ENCODE measurements at places on chromosomes 1 and 21.

DNA sequence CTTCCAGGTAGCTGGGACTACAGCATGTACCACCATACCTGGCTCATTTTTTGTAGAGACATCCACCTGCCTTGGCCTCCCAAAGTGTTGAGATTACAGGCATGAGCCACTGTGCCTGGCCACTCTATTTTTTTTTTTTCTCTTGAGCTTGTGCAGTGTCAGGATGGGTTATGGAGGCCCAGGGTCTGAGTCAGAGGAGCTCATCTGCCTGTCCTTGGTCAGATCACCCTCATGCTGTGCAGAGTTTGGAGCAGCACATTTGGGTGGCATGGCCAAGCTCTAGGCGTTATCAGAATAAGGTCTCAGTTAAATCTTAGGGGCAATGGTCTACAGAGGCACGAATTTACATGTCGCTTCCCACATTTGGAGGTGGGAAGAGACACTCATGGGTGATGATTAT lies 16.9 kb downstream of the METTL13 start:
- DNase-seq = no peak

DNA sequence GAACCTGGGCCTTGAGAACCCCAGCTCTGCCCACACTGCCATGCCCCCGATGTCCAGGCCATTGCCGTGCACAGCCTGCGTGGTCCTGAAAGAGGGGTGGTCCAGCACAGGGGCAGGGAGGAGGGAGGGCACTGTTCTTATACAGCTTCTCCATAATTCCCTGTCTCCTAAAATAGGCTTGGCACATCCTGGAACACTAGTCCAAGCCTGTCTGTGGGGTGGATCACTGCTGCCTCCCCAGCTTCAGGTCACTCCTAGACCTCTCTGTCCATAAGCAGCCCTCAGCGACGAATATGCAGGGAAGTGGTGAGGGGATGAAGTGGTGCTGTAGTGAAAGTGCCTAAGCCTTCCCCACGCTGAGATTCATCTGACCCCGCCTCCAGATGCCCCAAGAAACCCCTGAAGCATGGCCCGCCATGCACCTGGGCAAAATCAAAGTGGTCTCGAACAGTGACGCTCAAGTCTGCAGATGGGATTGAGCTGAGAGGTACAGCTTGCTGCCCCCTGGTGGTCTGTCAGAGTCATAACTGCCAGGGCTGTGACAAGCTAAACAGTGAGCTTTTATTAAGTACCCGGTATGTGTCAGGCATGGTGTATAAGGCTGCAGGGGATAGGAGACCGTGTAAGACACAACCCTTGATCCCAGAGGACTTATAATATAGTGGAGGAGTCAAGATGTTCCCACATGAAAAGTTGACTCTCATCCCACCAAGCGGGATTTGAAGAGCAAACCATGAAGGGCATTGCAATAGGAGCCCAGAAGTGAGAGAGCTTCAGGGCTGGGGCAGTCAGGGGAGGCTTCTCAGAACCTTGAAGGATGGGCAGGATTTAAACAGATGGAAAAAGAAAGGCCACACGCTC lies 66.6 kb downstream of the FAM163A start:
- DNase-seq = peak; percentile 20

DNA sequence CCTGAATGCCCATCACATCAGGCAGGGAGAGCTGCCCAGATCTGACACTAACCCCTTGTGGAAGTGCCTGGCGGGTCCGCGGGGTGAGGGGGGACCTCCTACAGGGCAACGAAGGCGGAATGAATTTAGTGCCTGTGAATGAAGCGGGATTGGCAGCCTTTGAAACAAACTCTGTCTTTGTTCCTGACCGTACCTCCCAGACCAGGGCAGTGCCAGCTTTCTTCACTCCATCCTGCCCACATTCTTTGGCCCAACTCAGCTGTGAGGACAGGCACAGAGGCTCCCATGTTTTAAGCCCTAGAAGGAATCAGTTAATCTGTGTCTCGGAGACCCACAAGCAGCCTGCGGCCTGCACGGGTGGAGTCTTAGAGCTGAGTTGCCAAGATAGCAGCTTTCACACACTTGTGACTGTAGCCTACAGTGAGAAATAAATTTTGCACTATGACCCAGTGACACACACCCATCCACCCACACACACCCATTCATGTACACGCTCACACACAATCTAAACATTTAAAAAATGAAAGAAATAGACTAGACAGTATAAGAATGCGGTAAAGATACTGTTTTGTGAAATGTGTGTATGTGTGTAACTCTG lies 60.1 kb upstream of the USP24 start:
- peak; percentile 38 for DNase-seq

DNA sequence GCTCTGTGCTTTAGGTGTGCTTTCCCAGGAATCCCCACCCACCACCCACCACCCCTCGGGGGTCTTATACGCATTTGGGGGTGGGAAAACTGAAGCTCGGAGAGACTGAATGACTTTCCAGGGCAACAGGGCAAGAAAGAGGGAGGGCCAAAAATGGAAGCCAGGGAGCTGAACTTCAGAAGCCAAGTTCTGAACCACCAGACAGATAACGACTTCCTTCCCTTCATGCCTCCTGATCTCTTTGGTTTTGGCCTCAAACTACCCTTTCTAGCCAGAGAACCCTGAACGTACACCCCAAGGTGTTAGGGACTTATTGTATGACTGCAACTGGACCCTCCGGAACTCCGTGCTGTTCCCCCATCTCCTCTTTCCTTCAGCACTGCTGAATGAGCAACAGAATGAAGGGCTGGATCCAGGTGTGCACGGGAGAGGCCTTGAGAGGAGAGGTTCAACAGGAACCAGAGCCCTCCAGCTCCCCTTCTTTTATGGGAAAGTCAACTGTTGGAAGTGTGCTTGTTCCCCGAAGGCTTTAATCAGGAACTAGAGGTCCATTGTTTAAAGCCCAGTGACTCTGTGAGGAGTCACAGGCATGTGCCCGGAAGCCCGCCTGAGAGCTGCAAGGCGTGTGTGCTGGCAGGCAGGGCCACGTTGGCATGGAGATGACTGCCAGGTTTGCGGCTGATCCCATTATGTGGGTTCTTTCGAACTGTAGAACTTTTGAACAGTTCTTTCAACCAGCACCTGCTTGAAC lies 3.1 kb downstream of the BACE2 start:
- no peak for DNase-seq

DNA sequence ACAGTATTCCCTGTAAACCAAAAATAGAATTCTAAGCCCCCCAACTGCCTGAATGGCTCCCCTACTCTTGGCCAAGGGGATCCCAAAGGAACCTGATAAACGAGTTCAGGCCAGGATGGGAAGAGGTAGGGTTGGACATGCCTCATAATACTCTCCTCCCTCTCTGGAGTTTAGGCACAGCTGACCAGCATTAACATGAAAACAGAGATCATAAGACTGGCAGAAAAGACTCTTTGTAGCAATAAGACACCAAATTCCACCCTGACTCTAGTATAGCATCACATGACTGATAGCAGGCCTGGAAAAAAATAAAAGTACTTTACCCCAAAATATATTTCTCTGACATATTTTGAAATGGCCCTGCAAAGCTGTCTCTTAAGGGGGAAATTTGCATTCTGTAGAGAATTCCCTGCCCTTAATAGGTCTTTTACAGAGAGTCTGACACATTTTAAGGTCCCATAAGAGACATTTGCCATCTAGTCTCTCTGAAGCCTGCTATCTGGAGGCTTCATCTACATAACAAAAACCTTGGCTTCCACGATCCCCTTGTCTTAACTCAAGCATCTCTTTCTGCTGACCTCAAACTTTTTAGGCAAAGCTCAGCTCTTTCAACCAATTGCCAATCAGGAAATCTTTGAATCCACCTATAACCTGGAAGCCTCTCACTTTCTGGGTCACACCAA lies 55.9 kb downstream of the SIK1 start:
- no peak for DNase-seq

DNA sequence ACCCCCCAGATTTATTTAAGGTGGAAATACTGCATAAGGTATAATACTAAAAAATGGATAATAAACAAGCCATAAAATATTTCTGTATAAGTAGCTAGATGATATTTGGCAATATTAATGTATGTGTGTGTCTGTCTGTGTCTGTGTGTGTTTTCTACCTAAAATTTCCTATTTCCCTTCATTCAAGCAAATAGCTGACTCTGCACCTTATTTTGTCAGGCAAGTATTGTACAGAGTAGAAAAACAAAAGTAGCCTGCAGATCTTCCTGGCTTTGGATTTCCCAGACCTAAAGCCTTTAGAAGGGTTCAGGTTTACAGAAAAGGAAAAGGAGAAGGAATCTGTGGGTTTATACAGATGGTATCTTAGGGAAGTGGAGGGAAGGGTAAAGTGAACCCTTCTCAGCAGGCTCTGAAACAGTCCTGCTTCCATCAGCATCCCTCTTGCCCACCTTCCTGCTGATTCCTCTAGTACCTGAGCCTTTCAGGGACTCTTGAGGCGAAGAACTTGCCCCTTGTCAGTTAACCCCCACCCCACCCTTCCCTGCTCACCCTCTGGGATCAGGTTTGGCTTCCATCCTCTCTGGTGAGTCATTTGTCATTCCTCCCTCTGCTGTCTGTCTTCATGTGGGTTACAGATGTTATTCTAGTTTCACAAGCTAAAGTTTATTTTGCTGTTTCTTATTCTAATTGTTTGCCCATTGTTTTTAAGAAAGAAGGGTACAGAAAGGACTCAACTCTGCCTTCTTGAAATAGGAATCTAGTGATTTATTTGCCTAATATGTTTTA lies 21.7 kb upstream of the RGS16 start:
- no peak for DNase-seq

GRCh38 chr1:168628807-168629206 lies 52.4 kb downstream of the XCL1 start:
- no peak for DNase-seq

DNA sequence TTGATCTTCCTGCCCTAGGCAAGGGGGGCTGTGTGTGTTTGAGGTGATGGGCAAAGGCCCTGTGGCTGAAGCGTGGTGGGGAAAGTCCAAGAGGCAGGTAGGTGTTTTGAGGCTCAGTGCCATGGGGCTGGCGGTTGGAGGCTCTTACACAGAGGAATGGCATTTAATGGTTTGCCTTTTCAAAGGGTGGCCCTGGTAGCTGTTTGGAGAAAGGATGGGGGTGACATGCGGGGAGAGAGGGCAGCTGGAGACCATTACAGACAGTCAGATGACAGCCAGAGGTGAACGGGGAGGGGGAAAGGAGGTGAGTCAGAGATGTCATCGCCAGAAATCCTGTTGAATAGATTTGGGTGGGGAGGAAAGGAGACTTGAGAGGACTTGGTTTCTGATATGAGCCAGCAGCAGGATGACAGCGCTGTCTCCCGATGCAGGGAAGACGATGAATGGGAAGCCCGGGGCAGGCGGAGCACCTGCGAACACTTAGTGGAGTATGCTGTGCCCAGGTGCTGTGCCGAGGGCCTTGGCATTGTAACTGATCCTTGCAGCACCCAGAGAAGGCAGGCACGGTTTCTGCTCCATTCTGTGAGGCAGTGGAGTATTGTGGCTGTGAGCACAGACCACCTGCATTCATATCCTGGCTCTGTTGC lies 56.3 kb downstream of the MAN1C1 start:
- no peak for DNase-seq

GRCh38 chr1:85976516-85977205 lies 179.9 kb downstream of the COL24A1 start:
- DNase-seq = no peak

GRCh38 chr1:155006601-155007101 lies 4.0 kb downstream of the ZBTB7B start:
- DNase-seq = no peak

- no peak for DNase-seq
These were observed 34.9 kb upstream of the LYPD8 start for GRCh38 chr1:248790456-248790855.

- no peak for DNase-seq
These were observed 273.8 kb downstream of the KCNJ6 start for GRCh38 chr21:37642493-37642892.

DNA sequence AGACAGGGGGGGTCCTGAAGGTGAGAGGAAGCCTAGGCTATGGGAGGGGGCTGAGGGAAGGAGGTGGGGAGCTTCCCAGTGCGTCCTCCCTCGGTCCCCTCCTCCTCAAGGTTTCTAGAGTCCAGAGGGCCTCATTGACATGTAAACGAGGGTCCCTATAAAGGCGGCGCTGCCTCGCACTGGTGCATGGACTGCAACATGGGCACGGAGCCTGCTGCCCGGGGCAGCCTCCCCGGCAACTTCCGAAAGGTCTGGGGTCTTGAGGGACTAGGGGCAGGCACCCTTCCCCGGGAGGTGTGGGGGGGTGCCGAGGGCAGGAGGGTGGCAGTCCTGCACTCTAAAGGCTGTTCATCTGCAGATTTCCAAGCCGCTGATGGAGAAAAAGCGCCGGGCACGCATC lies at the start of gene HES3:
HES3 (plus strand) TSS at position 187 of the 400 bp plus-strand sequence; CDS start at position 374, 187 bp downstream.
- DNase-seq = no peak

DNA sequence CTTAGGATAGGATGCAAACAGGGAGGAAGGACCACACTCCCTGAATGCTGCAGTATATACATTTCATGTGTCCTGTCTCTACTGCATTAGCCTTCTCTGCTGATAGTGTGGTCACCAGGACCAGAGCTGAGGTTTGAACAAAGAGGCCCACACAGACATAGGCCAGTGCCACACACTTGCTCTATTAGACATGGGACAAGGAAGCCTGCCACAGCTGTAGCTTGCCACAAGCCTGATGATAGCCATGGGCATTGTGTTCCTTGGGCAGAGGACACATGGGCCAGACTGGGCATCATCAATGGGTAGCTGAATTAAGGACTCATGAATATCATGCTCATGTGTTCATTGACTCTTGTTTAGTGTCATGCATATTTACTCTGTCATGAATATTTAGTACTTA lies 10.4 kb downstream of the CAMSAP2 start:
- no peak for DNase-seq

DNA sequence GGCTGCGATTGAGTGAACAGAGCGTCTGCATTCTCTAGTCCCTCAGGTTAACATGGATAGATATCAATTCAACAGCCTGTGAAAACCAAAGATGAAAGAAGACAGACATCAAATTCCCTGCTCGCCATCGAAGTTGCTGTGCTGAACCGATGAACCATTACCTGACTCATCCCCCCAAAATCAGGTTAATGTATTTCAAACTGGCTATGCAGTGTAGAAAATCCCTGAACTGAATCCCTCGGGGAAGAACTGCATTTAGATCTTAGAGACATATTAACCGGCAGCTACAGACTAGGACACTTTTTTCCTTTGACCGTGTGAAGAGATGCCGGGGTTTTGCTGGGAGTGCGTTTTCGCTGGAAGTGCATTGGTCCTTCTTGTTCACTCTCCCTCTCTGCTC lies 213.2 kb upstream of the KIAA0040 start:
- no peak for DNase-seq
